ENCODE measurements at places on chromosomes 1 and 21.

- no peak for DNase-seq
These were observed 4.9 kb downstream of the PLCH2 start for GRCh38 chr1:2480986-2481364.

- no peak for DNase-seq
These were observed 10.8 kb upstream of the TMEM52 start for GRCh38 chr1:1929639-1930545.

GRCh38 chr1:204084247-204084772, 11.4 kb downstream of the SOX13 start:
- DNase-seq, result no peak

DNA sequence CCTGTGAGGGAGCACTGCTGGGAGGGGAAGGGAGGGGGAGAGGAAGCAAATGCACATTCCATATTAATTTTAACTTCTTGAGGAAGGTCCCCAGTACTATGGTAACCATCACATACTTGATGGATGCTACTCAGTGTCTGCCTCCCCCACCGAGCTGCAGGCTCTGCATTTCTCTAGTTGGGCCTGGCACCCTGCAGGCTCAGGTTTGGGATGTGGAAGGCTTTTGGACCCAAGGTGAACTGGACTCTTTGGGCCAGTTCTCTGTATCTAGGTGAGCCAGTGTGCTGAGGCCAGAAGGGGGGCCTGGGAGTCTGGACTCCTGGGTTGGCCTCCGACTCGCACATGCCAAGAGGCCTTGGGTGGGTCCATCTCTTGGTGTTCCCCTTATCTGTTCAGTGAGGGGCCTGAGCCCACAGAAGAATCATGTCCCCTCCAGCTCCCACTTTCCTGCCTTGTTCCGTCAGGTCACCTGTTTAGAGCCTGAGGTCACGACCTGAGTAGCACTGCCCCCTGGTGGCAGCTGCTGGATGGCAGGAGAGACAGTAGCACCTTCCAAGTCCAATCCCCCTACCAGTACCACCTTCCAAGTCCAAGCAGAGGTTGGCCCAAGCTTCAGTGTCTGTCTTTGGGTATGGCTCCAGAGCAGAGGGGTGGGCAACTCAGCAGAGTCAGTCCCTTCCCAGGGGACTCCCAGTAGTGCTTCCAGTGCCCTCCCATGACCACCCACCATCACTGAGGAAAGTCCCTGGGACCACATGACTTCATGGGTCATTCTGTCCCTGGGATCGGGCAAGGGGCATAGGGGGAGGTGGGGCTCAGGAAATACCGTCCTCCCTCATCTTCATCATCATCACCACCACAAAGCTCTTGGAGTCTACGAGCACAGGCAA, 241.8 kb downstream of the TRABD2B start:
- peak; percentile 22 for DNase-seq

GRCh38 chr1:10402729-10403274, 3.9 kb downstream of the PGD start:
- DNase-seq, result no peak

GRCh38 chr1:196609370-196609737, 1.1 kb upstream of the KCNT2 start:
- DNase-seq, result no peak

DNA sequence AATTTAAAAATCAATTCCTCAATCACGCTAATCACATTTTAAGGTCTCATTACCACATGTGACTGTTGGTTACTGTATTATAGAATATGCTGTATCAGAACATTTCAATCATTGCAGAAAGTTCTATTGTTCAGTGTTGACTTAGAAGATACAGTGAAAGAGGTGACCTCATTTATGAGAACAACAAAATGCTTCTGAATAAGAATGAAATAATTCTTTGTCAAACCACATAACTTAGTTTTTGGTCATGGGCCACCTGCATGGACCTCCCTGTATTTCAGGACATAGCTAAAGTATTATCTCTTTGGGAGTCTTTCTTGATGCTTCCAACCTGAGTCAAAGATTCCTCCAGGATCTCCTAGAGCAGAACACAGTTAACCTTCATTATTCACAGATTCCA, 22.3 kb downstream of the MFSD2A start:
- DNase-seq, result no peak

DNA sequence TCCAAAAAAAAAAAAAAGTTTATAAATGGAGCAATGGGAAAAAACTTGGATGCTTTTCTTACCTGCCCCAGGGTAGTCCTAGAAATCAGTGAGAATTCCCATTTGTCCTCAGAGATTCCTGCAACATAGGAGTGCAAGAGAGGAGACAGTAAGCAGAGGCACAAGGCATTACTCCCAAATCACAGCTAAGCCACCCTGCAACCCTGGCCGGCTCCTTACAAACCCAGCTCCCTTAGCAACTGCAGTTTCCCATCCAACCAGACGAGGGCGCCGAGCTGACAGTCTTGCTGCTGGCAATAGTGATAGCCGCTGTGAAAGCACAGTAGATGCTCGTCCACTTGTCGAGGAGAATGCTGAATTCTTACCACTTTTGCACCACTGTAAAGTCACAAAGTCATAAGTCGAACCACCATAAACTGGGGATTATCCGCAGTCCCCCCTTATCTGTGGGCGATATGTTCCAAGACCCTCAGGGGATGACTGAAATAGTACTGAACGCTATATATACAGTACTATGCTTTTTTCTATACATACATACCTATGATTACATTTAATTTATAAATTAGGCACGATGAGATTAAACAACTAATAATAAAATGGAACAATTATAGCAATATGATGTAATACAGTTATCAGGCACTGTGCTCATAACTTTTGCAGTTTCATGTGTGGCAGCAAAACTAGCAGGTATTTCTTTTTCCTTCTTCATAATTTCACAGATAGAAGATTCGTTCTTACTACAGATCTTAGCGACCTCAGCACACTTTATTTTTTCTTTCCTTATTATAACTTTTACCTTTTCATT, 6.0 kb upstream of the PITHD1 start:
- peak; percentile 84 for DNase-seq

GRCh38 chr21:35587841-35588380, 472.4 kb downstream of the SETD4 start:
- no peak for DNase-seq

DNA sequence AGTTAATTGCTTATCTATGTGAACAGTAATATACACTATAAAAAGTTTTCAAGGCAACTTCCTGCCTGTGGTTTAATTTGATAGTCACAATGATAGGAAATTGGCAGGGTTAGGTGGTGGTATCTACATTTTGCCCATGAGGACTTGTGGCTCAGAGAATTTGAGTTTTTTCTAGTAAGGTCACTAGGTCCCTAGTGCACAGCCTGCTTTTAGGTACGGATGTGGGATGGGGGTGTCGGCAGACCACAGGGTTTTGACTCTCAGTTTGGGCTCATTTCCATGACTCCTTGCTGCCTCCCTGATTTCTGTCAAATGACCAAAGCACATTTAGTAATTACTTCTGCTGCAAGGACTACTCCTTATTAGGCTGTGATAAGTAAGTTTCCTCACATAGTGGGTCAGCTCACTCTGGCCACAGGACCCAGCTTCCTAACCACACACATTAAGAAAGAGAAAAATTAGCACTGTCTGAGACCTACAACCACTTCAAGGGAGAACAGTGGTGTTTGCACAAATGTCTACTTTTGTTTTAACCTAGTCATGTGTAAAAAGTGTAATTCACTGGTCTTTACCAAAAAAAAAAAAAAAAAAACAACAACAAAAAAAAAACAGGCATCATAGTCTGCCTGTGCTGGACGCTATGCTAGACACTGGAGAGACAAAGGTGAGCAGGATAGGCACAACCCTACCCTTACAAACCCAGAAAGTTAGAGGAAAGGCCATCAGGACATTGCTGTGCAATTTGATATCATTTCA, 43.7 kb downstream of the MRPL39 start:
- peak; percentile 12 for DNase-seq

DNA sequence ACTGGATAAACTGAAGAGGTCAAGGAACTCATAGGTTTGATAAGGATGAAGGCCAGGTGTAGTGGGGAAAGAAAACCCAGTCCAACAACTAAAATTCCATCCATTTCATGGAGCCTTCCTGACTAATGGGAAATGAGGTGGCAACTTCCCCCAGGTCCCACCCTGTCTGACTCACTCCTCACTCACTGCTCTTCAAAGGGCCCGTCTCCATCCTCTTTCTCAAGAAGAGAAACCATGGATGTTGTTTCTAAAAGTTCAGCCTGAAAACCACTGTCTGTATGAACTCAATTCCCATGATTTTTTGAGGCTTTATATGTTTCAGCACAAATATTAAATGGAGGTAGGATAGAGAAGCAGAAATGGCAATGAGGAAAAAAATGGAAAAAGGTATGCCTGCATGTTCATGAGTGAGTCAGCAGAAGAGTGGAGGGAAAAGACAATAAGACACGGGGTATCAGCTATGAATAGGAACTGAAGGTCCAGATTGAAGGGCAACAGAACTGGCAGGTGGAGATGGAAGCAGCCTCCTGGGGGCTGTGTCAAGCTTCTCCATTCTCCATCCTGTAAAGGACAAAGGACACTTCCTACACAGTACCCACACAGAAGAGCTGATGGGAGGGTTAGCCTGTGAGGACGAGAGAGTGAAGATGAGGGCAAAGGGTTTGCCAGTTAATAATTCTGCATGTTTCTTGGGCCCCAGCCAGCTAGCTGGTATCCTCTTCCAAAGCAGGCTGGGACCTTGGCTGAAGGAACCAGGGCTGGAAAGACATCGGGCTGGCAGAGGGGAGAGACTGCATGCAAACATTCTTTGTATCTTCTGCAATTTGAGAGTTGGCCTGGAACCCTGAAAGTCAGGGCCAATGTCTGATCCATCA, 5.5 kb upstream of the ELOVL1 start:
- no peak for DNase-seq

- no peak for DNase-seq
These were observed 19.4 kb upstream of the ACOT11 start for GRCh38 chr1:54528613-54529012.

GRCh38 chr1:155071701-155072100, 6.9 kb upstream of the EFNA3 start:
- DNase-seq, result no peak

- DNase-seq, result no peak
These were observed 41.8 kb upstream of the POFUT2 start for GRCh38 chr21:45329261-45330074.

- no peak for DNase-seq
These were observed 368.5 kb downstream of the RPS6KC1 start for GRCh38 chr1:213419401-213420030.

GRCh38 chr21:26091480-26092018, 79.0 kb downstream of the APP start:
- no peak for DNase-seq

- no peak for DNase-seq
These were observed 176.6 kb downstream of the USH2A start for GRCh38 chr1:216246577-216247203.

DNA sequence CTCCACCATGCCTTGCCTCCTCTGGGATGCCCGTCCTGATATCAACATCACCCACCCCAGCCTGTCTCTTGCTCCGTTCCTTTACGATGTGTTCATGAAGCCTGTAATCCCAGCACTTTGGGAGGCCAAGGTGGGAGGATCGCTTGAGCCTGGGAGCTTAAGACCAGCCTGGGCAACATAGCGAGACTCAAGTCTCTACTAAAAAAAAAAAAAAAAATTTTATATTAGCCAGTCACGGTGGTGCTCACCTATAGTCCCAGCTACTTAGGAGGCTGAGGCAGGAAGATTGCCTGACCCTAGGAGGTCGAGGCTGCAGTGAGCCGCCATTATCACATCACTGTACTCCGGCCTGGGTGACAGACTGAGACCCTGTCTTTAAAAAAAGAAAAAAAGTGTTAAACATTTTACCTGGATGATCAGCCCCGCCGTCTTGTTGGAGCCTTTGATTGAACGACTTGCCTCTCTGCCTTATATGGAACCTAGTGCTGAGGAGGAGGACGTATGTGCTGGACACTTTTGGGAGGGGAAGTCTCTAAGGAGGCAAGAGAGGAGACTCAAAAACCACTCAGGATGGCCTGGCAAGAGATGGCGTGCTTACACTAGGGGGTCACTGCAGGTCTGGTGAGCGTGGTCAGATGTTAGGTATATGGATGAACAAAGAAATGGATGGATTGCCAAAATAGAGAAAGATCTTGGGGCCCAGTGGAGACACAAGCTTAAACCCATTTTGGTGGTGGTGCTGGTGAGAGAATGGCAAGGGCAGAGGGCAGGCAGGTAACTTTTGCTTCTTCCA, 80.5 kb upstream of the IFFO2 start:
- no peak for DNase-seq
